ENCODE measurements at places on chromosomes 1 and 21.

- no peak overlapping the region for H3K4me3 ChIP-seq
- H3K27ac ChIP-seq = no peak overlapping the region
- no peaks in the 10 kb centered on the region for H3K4me1 ChIP-seq
- H3K36me3 ChIP-seq = 0 out of 2 replicates have a peak, but pooled peaks cover 2% of the 10 kb centered on the region
These were observed 10.7 kb downstream of the APP start for GRCh38 chr21:26159869-26160268.

- peak; percentile 68 for DNase-seq
- no peaks in the 10 kb centered on the region for H3K36me3 ChIP-seq
- peak within 1 kb of the TSS; percentile 63 for H3K4me3 ChIP-seq
- peaks cover 19% of the 10 kb centered on the region for H3K4me1 ChIP-seq
- H3K27ac ChIP-seq = no peak within 1 kb of the TSS
These were observed at the start of gene COL24A1 for GRCh38 chr1:86156566-86157455. TSS of gene COL24A1 (minus strand) at chr1:86156772. CDS start at chr1:86156396, 376 bp downstream.

- no peak overlapping the region for H3K27ac ChIP-seq
- DNase-seq = peak; percentile 32
These were observed 575.7 kb upstream of the ZP4 start for GRCh38 chr1:238466459-238466858.

GRCh38 chr1:208536212-208536611 lies 292.0 kb upstream of the PLXNA2 start:
- H3K27me3 ChIP-seq = peaks cover 17% of the 10 kb centered on the region
- no peaks in the 10 kb centered on the region for H3K36me3 ChIP-seq
- no peak for DNase-seq
- H3K27ac ChIP-seq = no peak overlapping the region

GRCh38 chr1:16248007-16248436 lies 11.0 kb upstream of the CPLANE2 start:
- H3K4me3 ChIP-seq = no peak overlapping the region
- peaks cover 31% of the 10 kb centered on the region for H3K4me1 ChIP-seq
- H3K36me3 ChIP-seq = peaks cover 7% of the 10 kb centered on the region
- no peak for DNase-seq

DNA sequence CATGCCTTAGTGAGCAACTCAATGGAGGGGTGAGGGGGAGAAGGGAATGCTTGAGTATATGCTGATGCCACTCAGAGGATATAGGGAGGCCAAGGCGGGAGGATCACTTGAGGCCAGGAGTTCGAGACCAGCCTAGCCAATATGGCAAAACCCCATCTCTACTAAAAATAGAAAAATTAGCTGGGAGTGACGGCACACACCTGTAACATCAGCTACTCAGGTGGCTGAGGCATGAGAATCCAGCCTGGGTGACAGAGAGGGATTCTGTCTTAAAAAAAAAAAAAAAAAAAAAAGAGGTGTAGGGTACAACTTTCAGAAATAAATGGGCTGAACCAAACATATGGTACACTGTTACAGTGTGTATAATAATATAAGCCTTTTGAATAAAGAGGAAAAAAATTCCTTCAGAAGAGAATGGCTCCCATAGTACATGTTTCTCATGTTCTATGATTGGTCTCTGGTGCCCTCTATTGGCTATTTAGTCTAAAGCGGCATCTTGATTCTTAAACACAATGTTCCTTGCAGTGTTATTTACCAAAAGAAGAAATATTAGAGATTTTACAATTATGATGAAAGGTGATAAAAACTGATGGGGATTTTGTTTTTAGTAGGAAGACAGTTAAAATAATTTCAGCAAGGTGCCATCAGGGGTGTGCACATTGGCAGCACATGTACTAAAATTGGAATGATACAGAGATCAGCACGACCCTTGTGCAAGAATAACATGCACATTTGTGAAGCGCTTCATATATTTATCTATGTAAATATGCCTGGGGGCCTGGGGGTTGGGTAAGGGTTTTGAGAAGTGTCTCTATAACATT lies 109.8 kb downstream of the PATJ start:
- no peaks in the 10 kb centered on the region for H3K27me3 ChIP-seq
- no peak overlapping the region for H3K4me3 ChIP-seq
- DNase-seq = peak; percentile 81
- H3K36me3 ChIP-seq = no peaks in the 10 kb centered on the region
- H3K4me1 ChIP-seq = peaks cover 3% of the 10 kb centered on the region

DNA sequence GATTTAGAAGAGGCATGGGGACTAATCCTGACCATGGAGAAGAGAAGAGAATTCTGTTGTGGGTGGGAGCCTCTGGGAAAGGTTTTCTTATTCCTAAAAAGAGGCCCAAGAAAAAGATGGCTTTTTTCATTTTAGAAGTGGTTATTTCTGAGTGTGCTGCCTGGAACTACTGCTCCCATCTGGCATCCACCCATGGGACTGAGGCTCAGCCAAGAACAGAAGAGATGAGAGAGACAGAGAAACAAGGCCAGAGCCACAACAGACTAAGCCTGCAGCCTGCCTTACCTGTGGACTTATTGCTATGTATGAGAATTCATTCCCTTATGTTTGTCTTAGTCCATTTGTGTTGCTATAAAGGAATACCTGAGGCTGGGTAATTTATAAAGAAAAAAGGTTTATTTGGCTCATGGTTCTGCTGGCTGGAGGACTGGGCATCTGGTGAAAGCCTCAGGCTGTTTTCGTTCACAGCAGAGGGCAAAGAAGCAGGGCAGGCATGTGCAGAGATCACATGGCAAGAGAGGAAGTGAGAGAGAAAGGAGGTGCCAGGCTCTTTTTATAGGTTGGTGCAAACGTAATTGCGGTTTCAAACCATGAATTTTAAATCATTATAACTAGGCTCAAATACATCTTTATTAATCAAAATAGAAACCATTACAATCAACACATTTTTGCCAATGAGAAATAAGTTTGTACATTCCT lies 57.5 kb upstream of the PRDM2 start:
- DNase-seq = no peak
- H3K4me3 ChIP-seq = no peak overlapping the region
- no peaks in the 10 kb centered on the region for H3K36me3 ChIP-seq
- H3K27me3 ChIP-seq = no peaks in the 10 kb centered on the region
- no peak overlapping the region for H3K27ac ChIP-seq

DNA sequence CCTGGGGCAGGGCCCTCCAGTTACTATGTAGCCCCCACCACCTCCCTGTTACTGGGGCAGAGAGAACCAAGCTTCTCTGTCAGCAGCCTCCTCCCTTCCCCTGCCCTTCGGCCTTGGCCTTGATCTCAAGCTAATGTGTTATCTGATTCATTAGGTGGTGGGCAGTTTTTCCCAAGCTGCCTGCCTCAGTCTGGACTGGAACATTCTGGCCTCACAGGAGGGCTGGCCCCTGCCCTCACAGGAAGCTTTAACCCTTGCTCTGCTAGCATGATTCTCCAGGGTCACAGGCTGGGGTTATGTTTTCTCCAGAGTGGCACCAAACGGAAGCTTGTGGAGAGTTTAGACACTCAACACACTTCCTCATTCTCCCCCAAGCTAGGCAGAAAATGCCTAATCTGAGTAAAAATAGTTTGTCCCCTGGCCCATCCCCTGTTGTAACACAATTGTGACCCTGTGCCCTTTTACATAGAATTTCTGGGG lies 37.2 kb upstream of the SLC6A9 start:
- H3K27me3 ChIP-seq = no peaks in the 10 kb centered on the region
- H3K4me1 ChIP-seq = peaks cover 11% of the 10 kb centered on the region

DNA sequence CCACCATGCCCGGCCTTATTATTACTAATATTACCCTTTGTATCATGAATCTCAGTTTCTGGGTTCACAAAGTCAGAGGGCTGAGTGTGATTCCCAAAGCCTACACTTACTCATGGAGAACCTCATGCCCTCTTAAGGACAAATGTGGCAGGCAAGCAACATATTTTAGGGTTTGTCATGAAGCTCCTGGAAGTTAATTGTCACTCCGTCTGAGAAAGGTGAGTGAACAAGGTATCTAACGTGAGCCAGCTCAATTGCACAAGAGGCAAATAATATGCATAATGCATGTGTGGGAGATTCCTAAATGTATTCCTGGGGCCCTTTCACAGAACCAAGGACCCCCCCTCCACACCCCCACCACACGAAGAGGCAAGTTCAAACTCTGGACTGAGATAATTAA lies 10.1 kb upstream of the TIAM1 start:
- no peaks in the 10 kb centered on the region for H3K36me3 ChIP-seq
- H3K27me3 ChIP-seq = no peaks in the 10 kb centered on the region
- no peak overlapping the region for H3K4me3 ChIP-seq
- peak; percentile 27 for DNase-seq
- H3K4me1 ChIP-seq = peaks cover 8% of the 10 kb centered on the region

GRCh38 chr1:226717256-226717909 lies 21.7 kb downstream of the ITPKB start:
- no peaks in the 10 kb centered on the region for H3K4me1 ChIP-seq
- no peaks in the 10 kb centered on the region for H3K36me3 ChIP-seq
- H3K27ac ChIP-seq = no peak overlapping the region
- H3K27me3 ChIP-seq = no peaks in the 10 kb centered on the region
- DNase-seq = no peak
- no peak overlapping the region for H3K4me3 ChIP-seq

- no peaks in the 10 kb centered on the region for H3K4me1 ChIP-seq
- DNase-seq = peak; percentile 72
- no peak overlapping the region for H3K27ac ChIP-seq
- H3K27me3 ChIP-seq = peaks cover 15% of the 10 kb centered on the region
- H3K36me3 ChIP-seq = no peaks in the 10 kb centered on the region
These were observed 39.4 kb downstream of the ABCG1 start for GRCh38 chr21:42258150-42258884.

DNA sequence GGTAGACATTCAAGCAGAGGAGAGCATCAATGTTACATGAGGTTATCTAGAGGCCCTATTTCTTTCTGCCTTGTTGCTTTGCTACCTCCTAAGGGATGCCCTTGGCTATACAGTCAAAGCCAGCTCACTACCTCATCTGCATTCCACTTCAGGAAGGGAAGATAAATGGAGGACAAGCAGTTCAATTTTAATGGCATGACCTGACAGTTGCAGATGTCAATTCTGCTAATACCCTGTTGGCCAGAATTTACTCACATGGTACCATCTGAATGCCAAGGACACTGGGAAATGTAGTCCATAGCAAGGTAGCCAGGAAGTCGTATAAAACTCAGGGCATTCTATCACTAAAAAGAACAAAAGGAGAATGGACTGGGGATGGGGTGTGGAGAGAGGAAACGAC lies 31.5 kb downstream of the PALMD start:
- H3K4me3 ChIP-seq = no peak overlapping the region
- no peak overlapping the region for H3K27ac ChIP-seq
- no peaks in the 10 kb centered on the region for H3K27me3 ChIP-seq
- no peak for DNase-seq
- peaks cover 24% of the 10 kb centered on the region for H3K4me1 ChIP-seq

DNA sequence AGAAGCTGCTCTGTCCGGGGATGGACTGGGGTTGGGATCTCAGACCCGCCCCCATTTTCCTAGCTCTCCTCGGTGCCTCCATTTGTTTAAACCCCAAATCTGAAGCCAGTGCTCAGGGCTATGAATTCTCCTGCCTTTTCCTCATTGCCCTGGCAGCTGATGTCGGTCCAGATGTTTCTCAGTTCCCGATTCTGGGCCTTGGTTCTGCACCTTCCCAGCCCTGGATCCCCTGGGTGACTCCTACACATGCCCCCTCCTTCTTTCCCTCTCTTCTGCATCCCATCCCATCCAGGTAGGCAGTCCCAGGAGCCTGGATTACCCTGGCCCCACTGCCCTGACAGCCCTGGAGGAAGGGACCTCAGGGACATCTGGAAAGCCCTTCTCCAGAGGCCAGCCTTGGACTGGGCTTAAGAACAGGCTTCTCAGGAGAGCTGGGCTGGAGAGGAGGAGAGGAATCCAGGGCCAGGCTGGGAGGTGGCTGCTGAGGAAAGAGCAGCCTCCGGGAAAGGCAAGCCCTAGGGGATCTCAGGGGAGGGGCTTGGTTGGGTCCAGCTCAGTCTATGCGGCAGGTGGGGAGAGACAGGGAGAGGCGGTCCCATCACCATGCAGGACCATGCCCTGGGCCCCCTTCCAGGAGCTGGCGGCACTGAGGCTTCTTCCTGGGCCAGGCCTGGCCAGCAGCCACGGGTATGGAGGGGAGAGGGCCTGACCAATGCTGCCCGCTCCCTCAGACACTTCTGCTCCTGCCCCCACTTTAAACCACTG lies 6.8 kb upstream of the EPS8L3 start:
- H3K36me3 ChIP-seq = no peaks in the 10 kb centered on the region
- no peak overlapping the region for H3K27ac ChIP-seq
- no peak overlapping the region for H3K4me3 ChIP-seq
- 0 out of 2 replicates have a peak, but pooled peaks cover 7% of the 10 kb centered on the region for H3K4me1 ChIP-seq

DNA sequence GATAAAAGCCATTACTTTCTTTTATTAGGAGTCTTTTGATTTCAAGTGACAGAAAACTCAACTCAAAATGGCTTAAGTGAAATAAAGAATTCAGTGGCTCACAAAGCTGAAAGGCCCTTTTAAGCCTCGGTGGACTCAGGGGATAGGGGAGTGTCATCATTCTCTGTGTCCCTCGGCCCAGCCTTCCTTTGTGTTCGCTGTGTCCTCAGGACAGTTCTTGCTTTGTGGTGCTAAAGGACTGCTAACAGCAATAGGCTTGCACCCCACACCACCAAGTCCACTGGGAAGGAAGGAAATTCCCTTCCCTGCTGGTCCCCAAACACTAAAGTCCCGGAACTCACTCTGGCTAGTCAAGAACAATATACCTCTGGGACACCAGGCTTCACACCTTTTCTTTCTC lies 129.2 kb downstream of the NTPCR start:
- no peaks in the 10 kb centered on the region for H3K27me3 ChIP-seq
- H3K36me3 ChIP-seq = no peaks in the 10 kb centered on the region
- H3K4me1 ChIP-seq = peaks cover 16% of the 10 kb centered on the region
- DNase-seq = no peak
- H3K27ac ChIP-seq = no peak overlapping the region

GRCh38 chr1:112397841-112398240 lies 1.8 kb downstream of the CTTNBP2NL start:
- no peaks in the 10 kb centered on the region for H3K36me3 ChIP-seq
- H3K4me1 ChIP-seq = peaks cover 65% of the 10 kb centered on the region

- H3K27ac ChIP-seq = no peak overlapping the region
- no peaks in the 10 kb centered on the region for H3K36me3 ChIP-seq
- DNase-seq = no peak
- H3K4me1 ChIP-seq = 0 out of 2 replicates have a peak, but pooled peaks cover 2% of the 10 kb centered on the region
These were observed 54.0 kb upstream of the ACTL8 start for GRCh38 chr1:17700945-17701810.

GRCh38 chr1:181743878-181744312 lies 260.6 kb downstream of the CACNA1E start:
- no peak for DNase-seq
- H3K4me1 ChIP-seq = no peaks in the 10 kb centered on the region
- H3K27me3 ChIP-seq = no peaks in the 10 kb centered on the region
- no peaks in the 10 kb centered on the region for H3K36me3 ChIP-seq
- H3K4me3 ChIP-seq = no peak overlapping the region

DNA sequence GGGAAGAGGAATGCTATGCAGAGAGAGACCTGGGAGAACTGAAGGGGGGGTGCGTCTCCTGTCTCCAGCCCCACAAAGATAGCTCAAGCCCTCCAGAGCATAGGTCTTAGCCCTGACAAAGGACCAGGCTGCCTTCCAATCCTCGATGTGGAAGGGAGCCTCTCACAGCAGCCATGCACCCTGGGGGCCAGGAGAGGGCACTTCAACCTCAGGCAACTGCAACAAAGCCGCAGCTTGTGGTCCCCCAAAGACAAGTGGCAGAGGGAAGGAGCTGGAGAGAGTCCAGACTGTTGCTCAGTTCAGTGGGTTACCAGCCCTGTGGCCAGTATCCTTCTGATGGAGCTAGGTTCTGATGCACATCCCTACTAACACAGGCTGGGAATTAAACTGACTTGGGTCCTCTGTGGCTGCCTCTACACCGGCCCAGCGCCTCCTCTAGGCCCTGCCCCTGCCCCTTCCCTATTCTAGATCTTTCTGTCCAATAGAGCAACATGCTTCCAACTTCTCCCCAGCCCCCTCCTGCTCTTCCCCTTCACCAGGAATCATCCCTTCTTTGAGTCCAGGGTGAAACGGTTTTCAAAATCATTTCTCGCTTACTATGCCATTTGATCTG lies 100.7 kb upstream of the SPATA6 start:
- H3K27me3 ChIP-seq = no peaks in the 10 kb centered on the region
- no peaks in the 10 kb centered on the region for H3K4me1 ChIP-seq
- no peak overlapping the region for H3K27ac ChIP-seq
- no peak overlapping the region for H3K4me3 ChIP-seq
